ENCODE measurements at places on chromosomes 7 and 10.

GRCh38 chr10:101133489-101134298, 2.6 kb downstream of the TLX1 start:
- no peak for DNase-seq

DNA sequence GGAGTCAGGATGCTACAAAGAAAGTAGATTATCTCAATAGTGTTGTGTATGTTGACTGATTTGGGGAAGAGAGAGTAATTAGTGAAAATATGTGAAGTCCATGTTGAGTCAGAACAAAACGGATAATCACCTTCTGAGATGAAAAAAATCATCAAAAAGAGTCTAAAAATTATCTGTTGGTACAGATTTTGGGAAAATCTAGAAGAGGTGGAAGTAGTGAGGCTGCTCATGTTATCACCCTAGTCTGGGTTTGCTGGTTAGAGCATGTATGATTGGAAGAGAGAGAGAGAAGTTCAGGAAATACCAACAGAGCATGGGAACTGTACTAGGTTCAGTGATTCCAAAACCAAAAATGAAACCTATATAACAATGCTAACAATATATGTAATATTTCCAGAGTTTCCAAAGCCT, 12.3 kb downstream of the RPA3 start:
- DNase-seq: no peak

DNA sequence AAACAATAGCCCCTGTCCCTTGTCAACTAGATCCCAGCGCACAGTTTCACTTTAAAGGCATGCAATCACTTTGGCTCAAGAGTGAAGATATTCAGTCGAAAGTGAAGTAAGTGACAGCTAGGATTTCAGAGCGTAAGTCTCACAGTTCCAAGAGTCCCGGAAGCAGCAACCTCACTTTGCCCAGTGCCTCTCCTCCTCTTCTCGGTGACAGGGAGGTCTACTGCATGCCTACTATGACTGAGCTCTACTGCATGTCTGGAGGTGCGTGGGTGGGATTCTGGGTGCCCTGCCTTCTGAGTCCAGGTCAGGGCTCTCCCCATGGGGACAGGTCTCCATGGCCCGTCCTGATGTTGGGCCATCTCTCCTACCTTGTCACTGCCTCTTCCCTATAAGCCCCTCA, 17.0 kb downstream of the PRKCQ start:
- DNase-seq: peak; percentile 51

DNA sequence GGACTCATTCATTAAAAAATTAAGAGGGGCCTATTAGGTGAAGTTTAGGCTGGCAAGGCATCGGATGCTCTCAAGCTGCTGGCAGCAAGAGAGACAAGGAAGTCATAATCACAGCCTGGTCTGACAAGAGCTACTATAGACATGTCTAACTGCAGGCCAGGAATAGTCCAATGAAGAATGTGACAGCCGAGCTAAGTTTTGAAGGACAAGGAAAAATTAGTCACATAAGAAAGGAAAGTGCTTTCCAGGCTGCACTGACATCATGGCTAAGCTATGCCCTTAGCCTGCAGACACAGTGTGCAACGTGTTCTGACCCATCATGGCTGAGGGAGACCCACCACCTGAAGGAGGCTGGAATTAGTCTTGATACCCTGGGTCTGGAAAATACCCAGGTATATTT, 281.1 kb downstream of the PLXNA4 start:
- no peak for DNase-seq

DNA sequence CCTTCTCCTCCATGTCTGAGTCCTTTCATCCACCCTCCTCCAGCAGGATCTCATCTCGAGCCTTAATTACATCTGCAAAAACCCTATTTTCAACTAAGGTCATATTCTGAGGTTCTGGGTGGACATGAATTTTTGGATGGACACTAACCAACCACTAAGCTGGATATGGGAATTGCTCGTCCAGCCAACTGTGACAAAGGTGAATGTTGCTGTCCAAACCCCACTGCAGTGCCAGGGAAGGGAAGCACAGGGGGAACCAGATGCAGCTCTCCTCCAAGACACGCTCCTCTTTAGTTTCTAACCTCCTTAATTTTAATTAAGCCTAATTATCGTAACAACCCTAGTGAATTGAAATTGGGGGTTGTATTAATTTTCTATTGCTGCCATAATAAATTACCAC, 65.1 kb upstream of the EBF3 start:
- no peak for DNase-seq

GRCh38 chr10:387909-388660, 252.8 kb downstream of the ZMYND11 start:
- no peak for DNase-seq

GRCh38 chr7:157658851-157659412, 322.1 kb downstream of the DNAJB6 start:
- DNase-seq: no peak

- no peak for DNase-seq
Measured at GRCh38 chr7:102429141-102429899, 4.1 kb upstream of the ORAI2 start.

- peak; percentile 21 for DNase-seq
Measured at GRCh38 chr10:6678211-6678803, 98.2 kb upstream of the PRKCQ start.

GRCh38 chr7:157787275-157787701, 450.5 kb downstream of the DNAJB6 start:
- no peak for DNase-seq

- no peak for DNase-seq
Measured at GRCh38 chr7:150852371-150852905, at the start of gene AOC1. AOC1 (plus strand) TSS chr7:150852517; CDS start chr7:150856471, 3,954 bp downstream.

DNA sequence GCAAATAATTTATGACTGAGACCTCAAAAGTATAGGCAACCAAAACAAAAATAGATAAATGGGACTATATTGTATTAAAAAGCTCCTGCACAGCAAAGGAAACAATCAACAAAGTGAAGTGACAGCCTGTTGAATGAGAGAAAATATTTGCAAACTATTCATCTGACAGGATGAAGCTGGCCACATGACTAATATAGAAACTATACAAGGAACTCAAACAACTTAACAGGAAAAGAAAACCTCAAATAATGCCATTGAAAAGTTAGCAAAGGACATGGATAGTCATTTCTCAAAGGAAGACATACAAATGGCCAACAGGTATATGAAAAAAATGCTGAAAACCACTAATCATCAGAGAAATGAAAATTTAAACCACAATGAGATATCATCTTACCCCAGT, 245.1 kb downstream of the STK31 start:
- DNase-seq: no peak

- DNase-seq: no peak
Measured at GRCh38 chr10:119292968-119293760, 85.8 kb downstream of the GRK5 start.

- no peak for DNase-seq
Measured at GRCh38 chr10:116470768-116471415, 43.2 kb downstream of the PNLIPRP3 start.

- no peak for DNase-seq
Measured at GRCh38 chr7:114864278-114864677, 57.6 kb upstream of the MDFIC start.

DNA sequence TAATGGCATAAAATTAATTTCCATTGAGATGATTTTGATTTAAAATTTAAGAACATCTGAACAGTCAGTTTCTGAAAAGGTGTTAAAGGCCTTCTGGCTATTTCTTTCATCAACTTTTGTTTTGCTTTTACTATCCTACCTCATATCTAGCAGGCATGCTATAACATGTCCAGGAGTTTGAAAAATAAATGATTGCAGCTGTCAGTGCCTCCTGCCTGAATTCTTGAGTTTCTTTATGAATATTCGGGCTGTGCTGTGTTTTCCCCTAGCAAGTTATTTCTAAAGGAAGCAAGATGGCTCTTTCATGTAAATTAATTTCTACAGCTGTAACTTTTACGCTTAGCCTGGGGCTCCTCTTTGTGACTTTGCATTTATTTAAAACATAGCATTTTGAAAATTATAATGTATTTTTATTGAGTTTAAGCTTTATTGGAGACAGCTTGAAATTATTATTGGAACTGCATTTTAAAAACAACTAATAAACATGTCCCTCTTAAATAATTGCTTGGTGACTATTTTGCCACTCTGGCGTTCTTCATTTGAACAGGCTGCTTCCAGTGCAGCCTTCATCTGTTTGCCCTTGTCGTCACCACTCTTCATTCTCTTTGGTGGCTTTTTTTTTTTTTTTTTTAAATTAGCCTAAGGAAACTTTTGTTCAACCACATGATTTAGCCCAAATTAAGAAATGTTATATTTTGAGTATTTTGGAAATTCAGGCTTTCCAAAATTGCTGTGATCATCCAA, 1083.4 kb upstream of the LRRN3 start:
- DNase-seq: no peak

GRCh38 chr10:35691522-35692236, 49.6 kb upstream of the FZD8 start:
- no peak for DNase-seq

DNA sequence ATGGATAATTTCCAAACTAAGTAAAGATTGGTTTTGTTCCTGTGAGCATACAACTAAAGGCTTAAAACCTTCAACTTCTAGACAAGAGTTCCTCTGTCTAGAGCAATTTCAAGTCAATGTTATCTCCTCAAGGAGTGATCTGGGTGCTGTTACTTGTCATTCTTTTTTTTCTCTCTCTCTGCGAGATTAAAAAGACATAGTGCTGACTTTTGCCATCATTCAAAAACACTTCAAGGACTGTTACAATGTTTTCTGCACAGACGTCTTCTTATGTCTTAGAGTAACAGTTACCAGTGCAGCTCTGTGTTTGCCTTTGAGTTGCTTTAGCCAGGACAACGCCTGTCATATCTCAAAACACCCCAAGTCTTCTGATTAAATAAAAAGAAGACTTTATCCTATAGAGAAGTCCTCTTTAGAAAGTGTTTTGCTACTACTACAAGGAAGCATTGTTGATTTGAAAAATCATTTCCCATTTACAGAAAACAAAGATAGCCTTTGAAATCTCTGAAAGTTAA, 263.5 kb upstream of the FERD3L start:
- DNase-seq: no peak

GRCh38 chr7:47979832-47980181, 392 bp upstream of the HUS1 start:
- DNase-seq: no peak

- DNase-seq: no peak
Measured at GRCh38 chr10:97714401-97715258, 1.1 kb downstream of the MARVELD1 start.

DNA sequence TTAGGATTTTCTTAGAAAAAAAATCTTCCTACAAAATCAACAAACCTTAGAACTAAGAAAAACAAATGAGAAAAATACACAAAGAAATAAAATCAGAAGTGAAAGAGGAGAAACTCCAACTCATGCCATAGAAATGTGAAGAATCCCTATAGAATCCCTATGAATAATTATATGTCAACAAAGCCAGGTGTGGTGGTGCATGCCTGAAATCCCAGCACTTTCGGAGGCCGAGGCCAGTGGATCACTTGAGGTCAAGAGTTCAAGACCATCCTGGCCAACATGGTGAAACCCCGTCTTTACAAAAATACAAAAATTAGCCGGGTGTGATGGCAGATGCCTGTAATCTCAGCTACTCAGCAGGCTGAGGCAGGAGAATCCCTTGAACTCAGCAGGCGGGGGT, 27.1 kb downstream of the ACSM6 start:
- no peak for DNase-seq

DNA sequence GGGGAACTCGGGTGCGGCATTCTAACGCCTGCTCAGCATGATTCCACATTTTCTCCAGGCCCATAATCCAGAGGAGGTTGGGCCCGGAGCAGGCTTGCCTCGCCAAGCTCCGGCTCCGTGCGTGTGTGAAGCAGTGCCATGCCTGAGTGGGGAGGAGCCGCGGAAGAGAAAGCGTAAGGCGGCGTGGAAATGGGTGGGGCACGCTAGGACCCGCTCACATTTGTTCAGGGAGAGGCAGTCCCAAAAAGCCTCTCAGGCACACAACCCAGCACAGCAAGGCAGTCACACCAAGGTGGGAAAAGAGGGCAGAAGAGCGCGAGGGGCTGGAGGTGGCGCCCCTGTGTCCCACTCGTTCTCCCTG, 695 bp upstream of the VDAC2 start:
- DNase-seq: peak; percentile 65

GRCh38 chr7:151247611-151248345, 716 bp downstream of the SMARCD3 start:
- DNase-seq: no peak

- no peak for DNase-seq
Measured at GRCh38 chr10:62050346-62050892, 148.9 kb downstream of the ARID5B start.

DNA sequence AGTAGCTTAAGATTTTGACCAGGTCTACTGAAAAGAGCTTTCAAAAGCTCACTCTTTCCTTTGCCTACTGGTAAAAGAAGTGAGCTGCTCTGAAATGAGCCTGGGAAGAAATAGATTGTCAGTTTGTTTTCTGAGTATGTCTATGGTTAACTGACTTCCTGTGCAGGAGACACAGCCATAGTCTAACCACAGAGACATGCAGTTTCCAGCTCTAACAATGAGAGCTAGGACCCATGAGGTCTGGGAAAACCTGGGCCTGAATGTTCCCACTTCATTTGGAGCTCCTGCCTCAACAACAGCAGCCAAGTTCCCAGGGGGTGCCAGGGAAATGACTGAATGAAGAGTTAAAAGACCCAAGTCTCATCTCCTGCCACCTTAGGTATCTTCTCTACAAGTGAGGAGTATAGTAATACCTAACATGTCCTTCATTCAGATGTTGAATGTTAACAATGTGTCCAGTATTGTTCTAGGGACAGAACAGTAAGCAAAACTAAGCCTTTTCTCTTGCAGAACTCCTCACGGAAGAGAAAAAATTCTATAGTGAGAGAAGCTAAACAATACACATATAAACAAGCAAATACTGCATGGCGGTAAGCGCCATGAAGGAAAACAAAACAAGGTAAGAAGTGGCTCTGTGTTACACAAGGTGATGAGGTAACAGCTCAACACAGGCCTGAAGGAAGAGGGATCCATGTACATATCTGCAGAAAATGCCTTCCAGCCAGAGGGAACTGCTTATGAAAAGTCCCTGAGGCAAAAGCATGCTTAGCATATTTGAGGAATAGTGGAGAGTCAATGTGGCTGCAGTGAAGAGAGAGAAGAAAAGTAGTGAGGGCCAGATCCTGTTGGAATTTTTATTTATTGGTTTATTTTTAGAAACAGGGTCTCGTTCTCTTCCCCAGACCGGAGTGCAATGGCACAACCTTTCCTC, 26.4 kb upstream of the ANKRD1 start:
- no peak for DNase-seq

DNA sequence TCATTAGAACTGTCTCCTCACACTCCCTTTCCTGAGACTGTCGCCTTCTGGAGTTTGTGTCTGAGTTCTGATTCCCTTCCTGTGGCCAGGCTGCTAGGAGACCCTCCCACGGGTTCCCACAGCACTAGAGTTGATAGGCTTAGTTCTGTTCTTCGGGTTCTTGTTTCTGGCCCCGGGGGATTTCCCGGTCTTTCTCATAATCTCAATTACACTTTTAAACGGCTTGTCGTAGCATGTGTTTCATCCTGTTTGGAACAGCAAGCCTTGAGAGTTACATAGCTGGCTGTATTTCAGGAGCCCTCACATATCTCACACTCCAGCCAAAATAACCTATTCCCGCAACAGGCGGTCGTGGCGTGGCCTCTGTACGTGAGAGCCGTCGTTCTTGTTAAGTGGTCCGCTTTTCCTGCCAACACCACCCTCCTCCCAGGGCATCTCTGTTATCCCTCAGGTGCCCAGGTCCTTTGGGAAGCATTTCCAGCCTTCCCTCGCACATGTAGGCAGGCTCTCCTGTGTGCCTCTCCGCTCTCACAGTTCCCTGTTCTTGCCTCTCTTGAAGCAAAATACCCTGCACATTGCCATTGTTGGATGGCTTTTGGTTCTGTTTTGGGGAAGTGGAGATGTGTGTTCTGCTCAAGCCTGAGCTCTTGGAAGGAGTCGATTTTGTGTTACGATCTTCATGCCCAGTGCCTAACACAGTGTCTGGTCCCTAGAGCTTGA, 46.0 kb downstream of the CDC123 start:
- DNase-seq: peak; percentile 77
